NCI-H1048 (cell line): ENCODE measurements at places on chromosomes 1 and 21.

GRCh38 chr1:17520041-17520440, 19.5 kb upstream of the ARHGEF10L start:
- no peak for DNase-seq

DNA sequence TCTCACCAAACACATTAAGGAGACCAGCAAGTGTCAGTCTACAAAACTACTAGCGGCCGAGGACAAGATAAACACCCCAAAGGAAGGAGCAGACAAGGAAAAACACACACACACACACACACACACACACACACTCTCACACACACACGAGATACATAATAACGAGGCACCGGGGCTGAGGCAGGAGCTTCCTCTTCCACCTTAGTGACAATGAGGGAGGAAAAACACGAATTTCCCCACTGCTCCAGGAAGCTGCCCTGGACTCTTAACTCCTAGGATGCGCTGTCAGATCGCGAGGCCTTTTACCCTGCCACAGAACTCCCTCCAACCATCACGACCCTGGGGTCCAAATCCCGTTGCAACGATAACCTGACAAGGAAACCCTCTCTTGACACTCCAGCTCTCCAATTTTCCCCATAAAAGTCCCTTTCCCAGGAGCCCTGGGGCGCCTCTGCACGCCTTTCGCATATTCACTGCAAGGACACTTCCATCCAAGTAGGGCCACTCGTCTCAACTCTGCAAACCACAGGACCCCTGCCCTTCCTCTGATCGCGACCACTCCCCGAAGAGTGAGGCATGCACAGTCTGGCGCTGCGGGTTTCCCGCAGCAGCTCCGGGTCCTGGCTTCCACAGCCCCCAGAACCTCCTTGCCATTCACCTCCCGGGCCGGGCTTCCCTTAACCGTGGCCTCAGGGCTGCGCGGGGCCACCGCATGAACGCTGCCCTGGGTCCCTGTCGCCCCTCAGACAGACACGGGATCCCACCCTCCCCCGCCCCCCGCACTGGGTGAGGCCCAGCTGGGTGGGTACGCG, 581 bp downstream of the ETV3 start:
- DNase-seq: no peak

GRCh38 chr1:246506674-246507481, at the start of gene SMYD3:
Gene SMYD3, minus strand, starts transcription at chr1:246507279.
- DNase-seq: peak; percentile 81

- DNase-seq: no peak
Measured at GRCh38 chr1:12473596-12474362, 144.2 kb downstream of the DHRS3 start.

- no peak for DNase-seq
Measured at GRCh38 chr1:118097622-118098348, 87.2 kb downstream of the SPAG17 start.

GRCh38 chr1:93595743-93596142, 85.9 kb downstream of the BCAR3 start:
- no peak for DNase-seq
